ENCODE measurements at places on chromosomes 1 and 21.

DNA sequence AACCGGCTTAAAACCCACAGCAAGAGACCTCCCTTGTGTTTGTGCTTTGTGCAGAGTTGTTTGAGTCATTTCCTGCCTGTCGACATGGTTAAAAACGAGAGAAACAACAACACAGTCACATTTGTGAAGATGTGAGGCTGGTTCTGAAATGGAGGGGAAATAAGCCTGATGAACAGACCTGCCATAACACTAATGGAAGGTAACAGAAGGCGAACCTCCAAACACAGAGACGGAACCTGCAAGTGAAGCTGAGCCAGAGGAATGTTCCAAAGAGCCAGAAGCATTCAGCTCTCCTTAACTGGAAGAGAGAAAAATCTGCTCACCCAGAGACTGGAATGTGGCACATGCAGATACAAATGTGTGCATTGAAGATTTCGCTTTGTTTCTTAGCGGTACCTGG lies 53.2 kb upstream of the RAVER2 start:
- no peak for DNase-seq

GRCh38 chr1:39782103-39782502 lies 6.6 kb downstream of the BMP8B start:
- DNase-seq: no peak

- DNase-seq: no peak
Observed at GRCh38 chr1:66502086-66502485, 31.9 kb upstream of the SGIP1 start.

- DNase-seq: no peak
Observed at GRCh38 chr1:229671310-229671709, 45.3 kb downstream of the URB2 start.

- no peak for DNase-seq
Observed at GRCh38 chr1:29382851-29383745, 146.8 kb downstream of the PTPRU start.

DNA sequence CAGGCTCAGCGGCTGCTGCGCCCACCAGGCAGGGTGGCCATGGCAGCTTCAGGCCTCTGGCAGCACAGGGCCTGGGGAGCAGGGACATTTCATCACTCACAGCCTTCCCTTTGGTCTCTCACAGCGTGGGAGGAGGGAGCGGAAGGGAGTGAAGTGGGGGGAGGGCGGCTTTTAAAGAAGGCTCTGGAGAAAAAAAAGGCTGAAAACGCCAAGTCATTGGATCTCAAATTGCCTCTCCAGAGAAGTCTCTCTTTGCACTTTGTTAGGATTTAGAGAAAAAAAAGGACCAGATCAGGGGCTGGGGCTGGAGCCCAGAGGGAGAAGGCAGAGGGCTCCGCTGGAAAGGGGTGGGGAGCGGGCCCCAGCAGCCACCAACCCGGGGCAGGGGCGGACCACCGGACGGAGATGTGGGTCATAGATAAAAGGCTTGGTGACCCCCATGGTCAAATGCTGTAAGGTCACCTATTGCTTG lies 209.9 kb downstream of the GRIK3 start:
- no peak for DNase-seq

GRCh38 chr1:220526294-220526693 lies 1.6 kb upstream of the MARK1 start:
- no peak for DNase-seq

DNA sequence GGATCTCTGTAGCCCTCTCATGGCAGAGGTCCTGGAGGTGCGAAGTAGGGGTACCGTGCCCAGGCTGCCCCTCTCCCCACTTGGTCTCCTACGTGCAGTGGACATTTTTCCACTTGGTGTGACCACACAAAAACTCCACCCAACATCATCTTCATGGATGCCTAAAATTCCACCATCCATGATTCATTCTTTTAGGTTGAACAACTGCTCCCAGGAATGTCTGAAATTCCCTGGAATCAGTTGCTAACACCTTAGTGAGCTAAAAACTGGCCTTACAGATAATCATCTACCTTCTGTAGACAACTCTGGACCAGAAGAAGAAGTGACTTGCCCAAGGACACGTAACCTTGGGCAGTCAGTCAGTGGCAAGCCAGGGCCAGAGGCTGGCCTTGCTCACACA lies 32.1 kb upstream of the CLIC4 start:
- DNase-seq: no peak

DNA sequence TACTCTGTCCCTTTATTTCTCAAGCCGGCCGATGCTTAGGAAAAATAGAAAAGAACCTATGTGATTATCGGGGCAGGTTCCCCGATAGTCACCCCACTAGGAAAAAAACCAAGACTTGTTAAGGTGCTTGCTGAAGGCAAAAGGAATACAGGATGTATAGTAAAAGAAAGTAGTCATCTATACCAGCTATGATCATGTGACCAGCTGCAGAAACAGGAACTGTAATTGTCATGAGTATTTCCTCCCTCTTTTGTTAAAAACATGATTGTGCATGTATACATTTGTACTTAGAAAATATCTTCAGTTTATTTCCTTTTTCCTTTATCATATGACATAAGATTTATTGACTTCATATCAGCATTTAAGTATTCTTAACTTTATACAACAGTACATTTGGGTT lies 30.5 kb downstream of the PIGK start:
- no peak for DNase-seq

DNA sequence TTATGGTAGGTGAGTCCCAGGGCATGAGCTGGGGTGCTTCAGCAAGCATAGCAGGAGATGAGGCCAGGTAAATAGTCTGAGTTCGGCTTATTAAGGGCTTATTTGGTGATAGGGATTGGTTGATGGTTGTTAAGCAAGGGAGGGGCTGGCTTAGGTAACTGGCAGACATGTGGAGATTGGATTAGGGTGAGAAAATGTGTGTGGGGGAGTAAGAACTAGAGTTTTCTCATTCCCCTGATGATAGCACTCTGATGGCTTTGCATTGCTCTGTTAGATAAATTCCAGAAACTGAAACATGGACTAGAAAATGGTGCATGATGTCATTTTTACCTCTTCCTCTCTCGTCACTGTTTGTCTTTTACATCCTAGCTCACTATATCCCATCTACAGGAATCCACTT lies 53.6 kb downstream of the FGGY start:
- no peak for DNase-seq

- DNase-seq: no peak
Observed at GRCh38 chr1:159678939-159679338, 35.5 kb downstream of the CRP start.

DNA sequence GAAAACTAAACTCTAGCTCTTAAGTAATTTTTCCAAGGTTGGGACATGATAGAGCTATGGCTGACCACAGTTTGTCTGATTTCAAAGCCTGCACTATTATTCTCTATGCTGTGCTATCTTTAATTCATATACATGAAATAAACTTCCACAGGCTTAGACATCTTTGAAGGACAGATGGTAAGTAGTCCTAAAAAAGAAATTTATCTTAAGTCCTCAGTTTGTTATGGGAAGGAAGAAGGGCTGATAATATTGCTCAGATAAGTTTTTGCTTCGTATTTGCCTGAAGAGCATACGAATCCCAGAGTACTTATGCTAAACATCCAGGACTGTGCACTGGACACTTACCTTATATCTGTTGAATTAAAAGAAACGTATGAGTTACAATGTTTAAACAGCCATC lies 39.6 kb downstream of the VCAM1 start:
- no peak for DNase-seq

- DNase-seq: no peak
Observed at GRCh38 chr21:45149021-45149420, 74.6 kb downstream of the ADARB1 start.

GRCh38 chr1:52544665-52545525 lies 8.0 kb downstream of the TUT4 start:
- no peak for DNase-seq

DNA sequence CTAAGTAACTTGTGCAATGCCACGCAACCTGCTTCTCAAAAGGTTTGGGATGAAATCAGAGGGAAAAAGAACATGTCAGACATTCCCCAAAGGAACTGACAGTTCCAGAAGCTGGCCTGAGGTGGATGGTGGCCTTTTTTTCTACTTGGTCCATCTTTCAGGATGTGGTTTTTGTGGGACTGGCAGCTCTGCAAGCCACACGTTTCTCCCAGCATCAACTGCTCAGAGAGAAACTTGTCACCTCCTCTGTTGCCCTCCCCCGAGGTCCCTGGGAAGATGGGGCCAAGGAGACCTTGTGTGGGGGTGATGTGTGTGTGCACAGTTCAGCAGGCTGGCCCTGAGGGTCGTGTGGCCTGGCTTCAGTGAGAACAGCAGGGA lies 2.5 kb upstream of the DHRS3 start:
- DNase-seq: no peak

- DNase-seq: no peak
Observed at GRCh38 chr1:209324901-209325871, 258.3 kb upstream of the CAMK1G start.
